Pancreas (tissue), 10 donors: ENCODE measurements at places on chromosomes 7 and 10. TPM values are rescaled to one million over a fixed set of nuclear protein-coding genes. Genes with fewer than 3 reads are reported as not detected.

CDK5 gene
- 4.5 TPM for total RNA-seq

VSTM2A gene
- total RNA-seq = 0.64 TPM

UNCX gene
- not detected for total RNA-seq

H2BK1 gene
- not detected for total RNA-seq

CDC14C gene
- total RNA-seq = not detected

- no peaks in the 10 kb centered on the region for H3K4me1 ChIP-seq
- no peaks in the 10 kb centered on the region for H3K36me3 ChIP-seq
- no peaks in the 10 kb centered on the region for H3K27me3 ChIP-seq
- no peak overlapping the region for H3K4me3 ChIP-seq
- no peak for DNase-seq
- no peak overlapping the region for H3K27ac ChIP-seq
These were observed 34.2 kb downstream of the SEMA3C start for GRCh38 chr7:80884511-80885195.

DNA sequence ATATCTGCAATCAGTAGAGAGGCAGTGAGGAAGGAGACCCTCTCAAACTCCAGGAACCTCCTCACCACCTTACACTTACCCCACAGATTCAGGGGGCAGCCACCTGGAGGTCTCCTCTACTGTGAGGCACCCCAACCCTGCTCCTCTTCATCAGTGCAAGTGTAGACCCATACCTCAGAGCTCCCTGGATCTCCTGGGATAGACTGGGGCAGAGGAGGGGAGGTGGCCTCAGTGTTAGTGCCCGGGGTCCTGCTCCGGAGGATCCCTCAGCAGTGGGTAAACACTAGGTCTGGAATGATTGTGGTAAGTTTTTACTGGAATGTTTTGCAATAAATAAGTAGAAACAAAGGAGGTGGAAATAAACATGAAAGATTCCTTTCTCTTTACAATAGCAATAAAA lies 31.1 kb downstream of the ANTXRL start:
- no peak overlapping the region for H3K4me3 ChIP-seq
- H3K27ac ChIP-seq = no peak overlapping the region
- H3K36me3 ChIP-seq = no peaks in the 10 kb centered on the region
- no peak for DNase-seq
- H3K4me1 ChIP-seq = no peaks in the 10 kb centered on the region

- DNase-seq = peak; percentile 17
- no peak overlapping the region for H3K27ac ChIP-seq
- no peak overlapping the region for H3K4me3 ChIP-seq
- H3K4me1 ChIP-seq = no peaks in the 10 kb centered on the region
- no peaks in the 10 kb centered on the region for H3K36me3 ChIP-seq
- H3K27me3 ChIP-seq = no peaks in the 10 kb centered on the region
These were observed 20.8 kb downstream of the TSPAN14 start for GRCh38 chr10:80474941-80475340.

GRCh38 chr10:30803892-30804322 lies 174.4 kb upstream of the LYZL2 start:
- no peak overlapping the region for H3K4me3 ChIP-seq
- DNase-seq = no peak
- H3K27me3 ChIP-seq = no peaks in the 10 kb centered on the region
- H3K4me1 ChIP-seq = no peaks in the 10 kb centered on the region
- no peaks in the 10 kb centered on the region for H3K36me3 ChIP-seq

- H3K27ac ChIP-seq = no peak overlapping the region
- no peak for DNase-seq
- H3K27me3 ChIP-seq = no peaks in the 10 kb centered on the region
- no peaks in the 10 kb centered on the region for H3K36me3 ChIP-seq
- no peaks in the 10 kb centered on the region for H3K4me1 ChIP-seq
These were observed 33.9 kb downstream of the STRIP2 start for GRCh38 chr7:129468087-129468486.

- DNase-seq = no peak
- H3K36me3 ChIP-seq = no peaks in the 10 kb centered on the region
- H3K4me3 ChIP-seq = no peak overlapping the region
- no peaks in the 10 kb centered on the region for H3K27me3 ChIP-seq
These were observed 328.2 kb upstream of the MAGI2 start for GRCh38 chr7:79781716-79782115.

- H3K4me1 ChIP-seq = peaks cover 12% of the 10 kb centered on the region
- H3K4me3 ChIP-seq = no peak overlapping the region
- no peak overlapping the region for H3K27ac ChIP-seq
- DNase-seq = no peak
- no peaks in the 10 kb centered on the region for H3K27me3 ChIP-seq
- no peaks in the 10 kb centered on the region for H3K36me3 ChIP-seq
These were observed 499.4 kb downstream of the RPS24 start for GRCh38 chr10:78533098-78533497.

DNA sequence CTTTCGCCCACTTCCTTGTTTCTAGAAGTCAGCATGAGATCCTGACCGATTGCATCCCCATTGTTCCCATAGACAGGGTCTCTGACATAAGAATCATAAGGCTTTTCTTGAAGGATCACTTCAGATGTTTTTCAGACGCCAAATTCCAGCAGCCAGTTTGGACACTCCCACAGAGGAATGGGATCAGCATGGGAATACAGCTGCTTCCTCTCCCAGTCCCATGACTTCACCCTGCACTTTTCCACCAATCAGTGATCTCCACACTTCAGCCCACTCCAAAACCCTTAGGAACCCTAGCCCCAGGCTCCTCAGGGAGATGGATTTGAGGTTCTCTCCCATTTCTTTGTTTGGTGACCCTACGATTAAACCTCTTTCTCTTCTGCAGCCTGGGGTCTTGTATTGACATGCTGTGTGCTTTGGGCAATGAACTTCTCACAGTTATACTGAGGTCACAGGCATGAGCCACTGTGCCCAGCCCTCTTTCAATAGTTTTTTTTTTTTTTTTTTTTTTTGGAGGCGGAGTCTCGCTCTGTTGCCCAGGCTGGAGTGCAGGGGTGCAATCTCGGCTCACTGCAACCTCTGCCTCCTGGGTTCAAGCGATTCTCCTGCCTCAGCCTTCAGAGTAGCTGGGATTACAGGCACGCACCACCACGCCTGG lies 52.8 kb upstream of the CHST3 start:
- no peaks in the 10 kb centered on the region for H3K36me3 ChIP-seq
- H3K4me1 ChIP-seq = no peaks in the 10 kb centered on the region
- no peak overlapping the region for H3K4me3 ChIP-seq
- no peaks in the 10 kb centered on the region for H3K27me3 ChIP-seq

DNA sequence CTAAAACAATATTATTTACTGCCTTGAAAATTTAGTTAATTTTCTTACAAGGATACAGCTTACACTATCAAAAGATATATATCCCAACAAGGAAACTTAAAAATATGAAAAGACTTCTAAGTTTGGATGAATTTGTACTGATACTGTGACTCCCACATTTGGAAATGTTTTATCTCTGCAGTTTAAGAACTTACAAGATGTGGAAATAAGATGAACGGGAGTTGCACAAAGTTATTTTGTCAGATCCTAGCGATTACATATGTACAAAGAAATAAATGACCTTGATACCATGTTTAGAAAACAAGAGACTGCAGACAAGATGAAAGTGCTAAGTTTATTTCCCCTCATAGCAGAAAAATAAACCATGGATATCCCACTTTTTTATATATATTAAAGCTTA lies 103.7 kb upstream of the TMEM106B start:
- DNase-seq = no peak
- no peak overlapping the region for H3K4me3 ChIP-seq
- H3K27me3 ChIP-seq = no peaks in the 10 kb centered on the region
- H3K27ac ChIP-seq = no peak overlapping the region
- no peaks in the 10 kb centered on the region for H3K36me3 ChIP-seq
- no peaks in the 10 kb centered on the region for H3K4me1 ChIP-seq

DNA sequence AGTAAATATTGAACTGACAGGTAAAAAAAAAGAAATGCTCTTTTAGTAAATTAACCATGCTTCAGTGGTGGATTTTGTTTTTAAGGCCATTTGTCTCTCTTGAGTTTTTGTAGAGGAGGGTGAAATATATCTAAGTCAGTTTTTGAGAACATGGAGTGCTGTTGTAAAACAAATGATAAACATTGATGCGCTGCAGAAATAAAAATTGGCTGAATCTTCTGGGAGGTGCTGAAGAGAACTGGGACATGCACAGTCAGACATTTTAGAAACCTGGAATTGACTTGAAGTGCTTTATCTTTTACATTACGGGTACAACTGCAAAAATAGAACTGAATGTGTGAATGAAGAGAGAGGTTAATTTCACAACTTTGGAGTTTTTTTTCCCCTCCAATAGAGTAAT lies 203.0 kb upstream of the HDAC9 start:
- no peaks in the 10 kb centered on the region for H3K27me3 ChIP-seq
- no peak for DNase-seq
- no peak overlapping the region for H3K27ac ChIP-seq
- H3K4me1 ChIP-seq = no peaks in the 10 kb centered on the region

DNA sequence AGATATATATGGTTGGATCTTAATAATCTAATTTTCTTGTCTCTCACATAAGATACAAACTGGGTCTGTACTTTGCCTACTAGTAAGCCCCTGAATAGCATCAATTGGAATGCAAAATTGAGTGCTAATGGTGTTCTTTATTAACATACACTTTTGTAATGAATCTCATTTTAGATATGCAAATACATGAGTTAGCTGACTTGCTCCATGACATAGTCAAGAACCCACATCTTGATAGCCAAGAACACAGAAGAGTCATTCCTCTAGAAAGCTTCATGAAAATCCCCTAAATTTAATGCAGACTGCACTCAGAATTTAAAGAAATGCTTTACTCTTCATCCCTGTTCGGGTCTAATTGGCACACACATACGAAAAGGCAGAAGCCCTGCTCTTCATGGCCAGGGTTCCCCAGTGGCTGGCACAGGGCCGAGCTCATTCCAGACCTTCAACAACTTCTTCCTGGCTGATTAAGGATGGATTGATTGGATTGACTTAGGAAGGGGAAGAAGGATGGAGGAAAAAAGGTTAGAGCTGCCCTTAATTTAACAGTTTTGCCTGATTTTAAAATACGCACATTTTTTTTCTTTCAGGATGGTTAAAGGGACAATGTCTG lies 431.1 kb upstream of the KLF6 start:
- H3K27me3 ChIP-seq = no peaks in the 10 kb centered on the region
- H3K4me3 ChIP-seq = no peak overlapping the region
- H3K36me3 ChIP-seq = no peaks in the 10 kb centered on the region
- no peak for DNase-seq

GRCh38 chr7:155262031-155262430 lies 35.6 kb upstream of the INSIG1 start:
- no peak overlapping the region for H3K4me3 ChIP-seq
- no peaks in the 10 kb centered on the region for H3K27me3 ChIP-seq
- H3K27ac ChIP-seq = no peak overlapping the region
- no peak for DNase-seq
- no peaks in the 10 kb centered on the region for H3K36me3 ChIP-seq

- no peak overlapping the region for H3K27ac ChIP-seq
- no peak overlapping the region for H3K4me3 ChIP-seq
- no peaks in the 10 kb centered on the region for H3K27me3 ChIP-seq
- DNase-seq = no peak
- no peaks in the 10 kb centered on the region for H3K4me1 ChIP-seq
These were observed 542.3 kb upstream of the MBL2 start for GRCh38 chr10:53314876-53315275.

DNA sequence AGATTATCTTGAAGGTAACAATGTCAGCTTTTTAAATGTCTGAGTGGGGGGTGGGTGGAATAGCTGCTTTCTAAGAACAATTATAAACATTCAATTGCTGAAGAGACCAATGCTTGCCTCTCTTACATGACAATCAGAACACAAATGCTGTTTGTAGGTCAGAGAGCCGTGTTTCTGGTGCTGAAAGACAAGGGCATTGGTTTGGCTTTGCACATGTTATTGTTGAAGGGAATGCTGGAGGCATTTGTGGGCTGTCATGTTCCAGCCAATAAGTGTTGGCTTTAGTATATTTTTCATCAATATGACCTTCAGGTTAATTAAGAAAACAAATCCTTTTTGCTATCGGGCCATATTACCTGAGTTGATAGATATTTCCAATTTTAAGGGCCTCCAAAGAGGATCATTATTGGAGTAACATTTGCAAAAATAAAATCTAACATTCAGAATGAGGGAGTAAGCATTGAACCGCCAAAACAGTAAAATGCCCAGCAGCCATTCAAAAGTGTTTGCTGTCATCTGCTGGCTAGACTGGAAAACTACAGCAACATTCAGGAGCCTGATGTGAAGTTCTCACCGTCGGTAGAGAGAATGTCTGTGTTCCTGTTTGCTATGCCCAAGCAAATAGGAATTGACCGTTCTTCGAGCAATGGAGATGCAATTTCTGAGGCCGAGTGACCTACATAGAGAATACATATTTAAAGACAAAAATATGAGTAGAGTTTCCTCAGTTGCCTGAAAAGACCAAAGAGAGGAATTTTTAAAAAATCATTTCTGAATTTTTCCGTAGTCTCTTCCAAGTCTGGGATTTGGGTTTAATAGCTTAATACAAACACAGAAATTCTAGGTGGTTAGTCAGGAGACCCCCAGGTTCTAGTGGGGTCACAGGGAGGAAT lies 118.9 kb downstream of the APBB1IP start:
- no peaks in the 10 kb centered on the region for H3K36me3 ChIP-seq
- H3K27ac ChIP-seq = no peak overlapping the region
- H3K4me1 ChIP-seq = no peaks in the 10 kb centered on the region
- H3K4me3 ChIP-seq = no peak overlapping the region
- peak; percentile 7 for DNase-seq
- H3K27me3 ChIP-seq = no peaks in the 10 kb centered on the region

GRCh38 chr10:46787321-46787615 lies 124.0 kb upstream of the PTPN20 start:
- H3K4me1 ChIP-seq = no peaks in the 10 kb centered on the region
- H3K4me3 ChIP-seq = peak overlapping the region; percentile 54
- H3K27me3 ChIP-seq = no peaks in the 10 kb centered on the region
- peak overlapping the region; percentile 83 for H3K27ac ChIP-seq
- DNase-seq = peak; percentile 36

DNA sequence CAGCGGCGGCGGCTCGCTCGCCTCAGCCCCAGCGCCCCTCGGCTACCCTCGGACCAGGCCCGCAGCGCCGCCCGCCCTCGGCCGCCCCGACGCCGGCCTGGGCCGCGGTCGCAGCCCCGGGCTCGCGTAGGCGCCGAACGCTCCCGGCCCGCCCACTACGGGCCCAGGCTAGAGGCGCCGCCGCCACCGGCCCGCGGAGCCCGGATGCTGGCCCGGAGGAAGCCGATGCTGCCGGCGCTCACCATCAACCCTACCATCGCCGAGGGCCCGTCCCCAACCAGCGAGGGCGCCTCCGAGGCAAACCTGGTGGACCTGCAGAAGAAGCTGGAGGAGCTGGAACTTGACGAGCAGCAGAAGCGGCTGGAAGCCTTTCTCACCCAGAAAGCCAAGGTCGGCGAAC lies 18.2 kb upstream of the TSPAN33 start:
- H3K4me1 ChIP-seq = no peaks in the 10 kb centered on the region
- no peak for DNase-seq
- no peak overlapping the region for H3K27ac ChIP-seq
- H3K36me3 ChIP-seq = no peaks in the 10 kb centered on the region
- no peaks in the 10 kb centered on the region for H3K27me3 ChIP-seq
